ENCODE measurements at places on chromosomes 6 and 20.
A peak's percentile ranks its signal among the peaks of the same experiment; 100 is the strongest.

GRCh38 chr6:16548121-16548520 is 213.1 kb downstream of the ATXN1 start:
- DNase-seq = no peak

DNA sequence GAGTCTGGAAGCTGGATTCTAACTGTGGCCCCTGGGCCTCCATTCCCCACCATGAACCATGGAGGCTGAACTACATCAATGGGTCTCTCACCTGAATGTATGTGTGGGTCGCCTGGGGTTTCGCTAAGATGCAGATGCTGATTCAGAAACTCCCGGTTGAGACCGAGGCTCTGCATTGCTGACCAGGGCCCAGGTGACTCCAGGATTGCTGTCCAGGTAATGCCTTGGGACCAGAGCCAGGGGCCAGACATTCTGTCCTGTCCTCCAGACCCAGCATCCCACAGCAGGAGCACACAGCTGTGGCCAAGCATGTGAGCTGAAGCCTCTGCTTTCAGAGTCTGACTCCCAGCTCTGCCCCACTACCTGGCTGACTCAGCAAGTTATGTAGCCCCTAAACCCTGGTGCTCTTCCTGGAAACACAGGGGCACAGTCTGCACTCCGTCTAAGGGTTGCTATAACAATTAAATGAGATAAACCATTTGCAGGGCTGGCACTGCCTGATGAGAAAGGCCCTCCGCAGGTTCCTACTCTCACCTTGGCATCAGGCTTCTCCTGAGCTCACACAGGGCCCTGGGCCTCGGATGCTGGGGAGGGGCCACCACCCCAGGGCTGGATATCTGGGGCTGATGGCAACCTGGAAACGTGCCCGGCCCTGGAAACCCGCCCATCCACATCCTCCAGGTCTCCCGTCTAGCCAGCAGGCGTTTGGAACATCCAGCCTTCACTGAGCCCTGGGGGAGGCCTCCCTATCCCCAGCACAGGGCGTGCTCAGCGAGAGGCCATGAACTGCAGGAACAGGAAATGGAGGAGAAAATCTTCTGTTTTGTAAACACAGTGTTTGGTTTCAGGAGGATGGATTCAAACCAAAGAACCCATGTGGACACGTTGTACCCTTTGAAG is 175.7 kb downstream of the DLL1 start:
- DNase-seq = no peak

GRCh38 chr20:13884803-13885202 is 100.0 kb downstream of the NDUFAF5 start:
- DNase-seq = no peak

DNA sequence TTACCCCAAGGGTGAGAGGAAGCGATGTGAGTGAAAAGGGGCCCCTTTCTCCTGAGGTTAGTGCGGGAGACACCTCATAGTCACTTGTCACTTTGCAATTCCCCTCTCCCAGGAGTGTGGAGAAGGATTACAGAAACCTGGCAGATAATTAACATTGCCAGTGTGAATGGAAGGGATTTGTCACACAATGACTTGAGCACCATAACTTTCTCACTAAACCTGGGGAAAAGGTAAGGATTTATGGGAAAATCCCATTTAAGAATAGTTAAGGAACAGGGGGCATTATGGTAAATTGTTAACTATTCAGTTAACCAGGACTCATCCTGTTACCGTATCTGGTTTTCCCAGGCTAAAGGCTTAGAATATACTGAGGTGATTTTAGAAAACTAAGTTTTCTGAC is 219.5 kb upstream of the JAG1 start:
- DNase-seq = no peak

- no peak for DNase-seq
Observed at GRCh38 chr6:149392093-149392492, 8.0 kb upstream of the SUMO4 start.

- no peak for DNase-seq
Observed at GRCh38 chr6:42378536-42378935, 73.2 kb downstream of the TRERF1 start.

GRCh38 chr6:107540465-107540857 is 50.5 kb downstream of the SOBP start:
- DNase-seq = no peak

DNA sequence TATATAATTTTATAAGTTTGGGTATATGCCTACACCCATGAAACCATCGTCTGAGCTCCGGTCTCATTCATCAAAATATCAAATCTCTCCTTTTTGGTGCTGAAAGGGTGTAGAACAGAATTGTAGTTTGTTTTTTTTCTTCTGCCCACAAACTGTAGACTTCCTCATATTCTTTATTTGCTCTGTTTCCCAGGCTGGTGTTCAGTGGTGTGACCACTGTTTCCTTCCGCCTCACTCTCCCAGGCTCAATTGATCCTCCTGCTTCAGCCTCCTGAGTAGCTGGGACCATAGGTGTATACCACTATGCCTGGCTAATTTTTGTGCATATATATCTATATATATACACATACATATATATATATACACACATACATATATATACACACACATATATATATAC is 139.6 kb upstream of the HCRTR2 start:
- no peak for DNase-seq

DNA sequence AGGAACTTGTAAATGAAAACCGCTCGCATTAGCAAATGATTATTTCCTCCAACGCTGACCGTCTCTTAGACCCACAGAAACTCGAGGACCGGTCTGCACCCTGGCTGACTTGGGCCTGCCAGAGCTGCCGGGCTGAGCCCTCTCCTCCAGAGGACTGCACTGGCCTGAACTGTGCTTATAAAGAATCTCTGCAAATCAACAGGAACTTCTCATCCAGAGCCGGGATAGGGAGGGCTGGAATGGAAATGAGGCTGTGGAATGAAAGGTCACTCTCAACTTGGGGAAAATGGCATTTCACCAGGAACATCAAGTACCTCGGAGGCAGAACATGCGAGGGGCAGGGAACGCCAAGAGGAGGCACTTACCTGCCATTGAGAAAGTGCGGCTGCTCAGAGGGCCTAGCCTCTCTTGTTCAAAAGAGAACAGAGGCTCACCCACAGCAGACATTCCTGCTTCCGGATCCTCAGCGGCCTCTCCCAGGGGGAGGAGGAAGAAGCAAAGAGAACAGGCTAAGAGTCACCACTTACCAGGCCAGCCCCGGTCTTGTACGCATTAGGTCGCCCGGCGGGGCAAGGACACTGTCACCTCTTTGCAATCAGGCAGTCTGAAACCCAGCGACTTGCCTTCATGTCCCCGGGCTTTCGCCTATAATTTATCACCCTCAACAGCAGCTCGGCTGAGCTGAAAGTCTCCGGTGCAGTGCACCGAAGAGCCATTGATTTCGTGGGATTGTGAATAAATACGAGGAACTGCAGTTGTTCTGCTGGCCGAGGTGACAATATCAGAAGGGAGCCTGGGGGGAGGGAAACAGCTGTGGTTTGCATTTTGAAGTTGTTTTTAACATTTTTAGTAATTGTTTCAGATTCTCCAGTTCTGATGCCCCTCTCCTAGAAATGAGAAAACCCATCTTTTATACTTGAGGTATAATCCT is 37.6 kb downstream of the ZMYND8 start:
- peak; percentile 66 for DNase-seq

DNA sequence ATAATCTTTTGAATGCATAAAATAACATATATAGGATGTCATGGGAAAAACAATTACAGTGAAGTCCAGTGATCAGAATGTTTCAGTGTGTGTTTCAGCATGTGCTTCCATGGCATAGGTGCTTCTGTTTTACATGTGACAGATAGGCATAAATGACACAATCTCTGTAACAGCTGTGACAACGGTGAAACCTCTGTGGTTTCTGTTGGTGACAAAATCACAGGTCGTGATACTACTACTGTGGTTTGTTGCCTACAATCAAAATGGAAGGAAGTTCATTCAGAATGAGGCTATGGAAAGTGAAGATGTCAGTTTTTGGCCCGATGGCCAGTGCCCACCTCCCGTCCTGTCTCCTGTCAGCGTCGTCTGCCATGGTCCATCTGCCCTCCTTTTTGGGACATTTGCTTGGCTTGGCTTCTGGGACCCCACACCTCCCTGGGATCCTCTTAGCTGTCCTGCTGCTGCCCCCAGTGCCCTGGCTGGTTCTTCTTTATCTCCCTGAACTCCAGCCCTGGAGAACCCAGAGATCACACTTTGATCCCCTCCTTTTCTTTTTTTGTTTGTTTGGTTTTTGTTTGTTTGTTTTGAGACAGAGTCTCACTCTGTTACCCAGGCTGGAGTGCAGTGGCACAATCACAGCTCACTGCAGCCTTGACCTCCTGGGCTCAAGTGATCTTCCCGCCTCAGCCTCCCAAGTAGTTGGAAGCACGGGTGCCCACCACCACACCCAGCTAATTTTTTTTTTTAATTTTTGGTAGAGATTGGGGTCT is 79.3 kb upstream of the NAA20 start:
- no peak for DNase-seq

GRCh38 chr6:122903266-122903915 is 92.6 kb upstream of the CLVS2 start:
- DNase-seq = no peak

- no peak for DNase-seq
Observed at GRCh38 chr20:64111841-64112641, 4.7 kb upstream of the NPBWR2 start.

- no peak for DNase-seq
Observed at GRCh38 chr20:53914781-53915445, 155.5 kb downstream of the BCAS1 start.

DNA sequence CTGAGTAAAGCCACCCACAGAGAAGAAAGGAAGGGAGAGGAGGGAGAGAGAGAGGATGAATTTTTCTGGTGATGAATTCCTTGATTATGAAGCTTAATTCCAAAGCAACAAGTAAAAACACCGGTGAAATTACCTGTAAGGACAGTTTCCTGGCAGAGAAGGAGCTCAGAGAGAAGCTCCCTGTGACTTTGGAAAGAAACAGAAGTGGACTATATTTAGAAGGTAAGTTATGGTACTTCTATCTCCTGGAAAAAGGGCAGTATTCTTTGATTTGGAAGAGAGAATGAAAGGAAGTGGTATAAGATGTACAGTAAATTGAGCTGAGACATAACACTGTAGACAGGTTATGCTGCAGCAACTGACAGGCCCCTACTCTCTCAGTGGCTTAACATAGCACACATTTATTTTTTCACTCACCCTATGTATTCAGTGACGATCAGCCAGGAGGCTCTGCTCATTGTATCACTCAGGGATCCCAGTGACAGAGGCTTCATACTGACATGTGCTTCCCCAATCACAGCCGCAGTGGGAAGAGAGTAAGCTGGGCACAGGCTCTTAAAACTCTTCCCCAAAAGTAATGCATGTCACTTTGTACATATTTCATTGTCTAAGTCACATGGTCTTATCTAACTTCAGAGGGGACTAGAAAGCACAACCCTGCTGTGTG is 349.5 kb downstream of the BTBD9 start:
- DNase-seq = no peak

DNA sequence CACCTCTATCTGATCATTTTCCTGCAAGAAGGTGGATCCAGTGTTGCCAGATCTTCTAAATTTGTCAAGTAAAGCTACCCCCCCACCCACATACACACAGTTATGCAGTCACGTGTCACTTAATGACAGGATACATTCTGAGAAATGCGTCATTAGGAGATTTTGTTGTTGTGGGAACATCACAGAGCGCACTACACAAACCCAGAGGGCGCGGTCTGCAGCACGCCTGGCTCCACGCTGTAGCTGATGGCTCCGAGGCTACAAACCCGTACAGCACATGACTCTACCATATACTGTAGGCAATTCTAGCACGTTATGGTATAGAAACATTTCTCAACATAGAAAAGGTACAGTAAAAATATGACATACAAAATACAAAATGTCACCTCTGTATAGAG is 126.9 kb downstream of the SYCP2 start:
- no peak for DNase-seq

DNA sequence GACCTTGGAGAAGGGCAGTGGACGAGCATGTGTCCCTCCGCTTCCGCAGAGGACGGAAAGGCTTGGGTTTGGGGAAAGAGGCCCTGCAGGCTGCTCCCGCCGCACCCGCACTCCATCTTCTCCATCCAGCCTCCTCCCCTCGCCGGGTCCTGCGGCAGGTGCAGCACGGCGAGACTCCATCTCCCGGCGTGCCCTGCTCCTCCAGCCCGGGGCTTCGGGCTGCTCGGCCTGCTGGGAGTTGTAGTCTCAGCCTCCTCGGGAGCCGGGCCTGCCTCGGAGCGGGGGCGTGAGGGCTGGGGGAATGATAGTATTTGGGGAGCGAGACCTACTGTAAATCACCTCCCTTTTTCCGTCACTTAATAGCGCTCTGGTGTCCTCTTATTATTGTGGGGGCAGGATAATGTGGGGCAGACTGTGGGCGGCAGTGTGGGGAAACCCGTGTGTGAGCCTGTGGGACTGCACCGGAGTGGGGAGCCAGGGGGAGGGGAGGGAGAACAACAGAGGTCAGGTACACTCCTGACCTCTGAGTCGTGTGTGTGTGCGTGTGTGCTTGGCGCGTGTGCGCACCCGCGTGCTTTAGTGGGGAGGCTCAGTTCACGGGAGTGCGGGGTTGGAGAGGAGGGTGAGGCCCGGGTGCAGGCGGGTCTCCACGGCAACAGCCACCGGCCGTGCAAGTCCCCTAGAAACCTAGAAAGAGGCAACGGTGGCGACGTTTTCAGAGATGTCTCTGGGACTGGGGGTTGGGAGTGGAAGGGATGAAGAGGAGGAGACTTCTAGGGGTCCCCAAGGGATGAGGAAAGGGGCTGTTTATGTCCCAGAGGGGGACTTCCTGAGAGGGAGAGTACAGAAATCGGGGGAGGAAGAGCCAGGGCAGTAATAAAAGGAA is 4.1 kb downstream of the TTBK1 start:
- no peak for DNase-seq

DNA sequence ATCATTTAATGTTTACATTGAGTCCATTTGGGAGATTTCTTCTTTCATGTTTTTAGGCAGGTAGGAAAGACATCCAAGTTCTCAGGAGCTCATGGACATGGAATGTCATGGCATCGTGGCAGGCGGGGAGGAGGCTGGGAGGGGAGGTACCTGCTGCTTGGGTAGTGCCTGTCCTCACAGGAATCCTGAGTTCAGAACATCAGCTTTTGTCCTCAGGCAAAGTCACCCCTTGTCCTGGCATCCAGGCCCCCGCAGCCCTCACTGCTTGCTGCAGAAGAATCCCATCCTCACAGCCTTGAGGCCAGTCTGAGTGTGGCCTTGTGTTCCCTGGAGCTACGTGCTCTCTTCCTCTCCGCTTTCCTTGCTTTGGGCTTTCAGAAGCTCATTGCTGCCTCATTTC is 157.4 kb downstream of the CFAP61 start:
- DNase-seq = no peak

GRCh38 chr6:157556144-157556645 is 175.2 kb downstream of the ZDHHC14 start:
- no peak for DNase-seq

- no peak for DNase-seq
Observed at GRCh38 chr20:19609642-19610223, 148.3 kb upstream of the RIN2 start.

DNA sequence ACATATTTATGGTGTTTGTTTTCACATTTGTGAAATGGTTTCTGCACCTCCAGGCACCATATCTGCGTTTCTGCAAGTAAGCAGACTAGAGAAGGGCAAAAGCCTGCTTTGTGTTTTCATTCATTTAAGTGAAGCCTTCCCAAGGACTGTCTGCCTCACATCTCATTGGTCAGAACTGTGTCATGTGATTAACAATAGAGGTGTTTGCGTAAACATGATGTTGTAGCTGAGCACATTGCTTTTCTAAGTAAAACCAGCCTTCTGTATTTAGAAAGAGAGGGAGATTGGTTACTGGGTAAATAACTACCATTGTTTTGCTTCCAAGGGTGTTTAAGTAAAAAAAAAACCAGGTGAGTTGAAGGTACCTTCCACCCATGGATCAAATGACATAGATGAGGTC is 39.7 kb downstream of the SH3BGRL2 start:
- no peak for DNase-seq
